ENCODE measurements at places on chromosomes 13 and 19. TPM values are rescaled to one million over a fixed set of nuclear protein-coding genes. Genes with fewer than 3 reads are reported as not detected.

Gene MCEMP1
- not detected for total RNA-seq

Gene INSR
- total RNA-seq: 15.7 TPM

Gene CD33
- total RNA-seq: not detected

Gene NAPSA
- total RNA-seq: 0.30 TPM

Gene FFAR2
- total RNA-seq: not detected

Gene BRD4
- total RNA-seq: 28.6 TPM

Gene FOXA3
- total RNA-seq: not detected

Gene ZNF665
- total RNA-seq: 3.3 TPM

Gene KL
- total RNA-seq: not detected

Gene GPR18
- total RNA-seq: not detected

Gene MAST1
- 0.28 TPM for total RNA-seq

Gene TGFBR3L
- total RNA-seq: 2.7 TPM

Gene CCDC70
- total RNA-seq: not detected

Gene ADM5
- total RNA-seq: 0.59 TPM

Gene AMER2
- total RNA-seq: not detected

Gene ICAM4
- total RNA-seq: 1.9 TPM

Gene STAP2
- 1.2 TPM for total RNA-seq

Gene PGLYRP2
- total RNA-seq: not detected

Gene PSG5
- total RNA-seq: 0.89 TPM

Gene BLOC1S3
- 7.4 TPM for total RNA-seq

Gene PSPN
- total RNA-seq: 1.4 TPM

Gene ZNF730
- 2.1 TPM for total RNA-seq

Gene TPTE2
- total RNA-seq: not detected

Gene PRSS57
- total RNA-seq: not detected

Gene FCAR
- not detected for total RNA-seq

Gene SHD
- total RNA-seq: not detected

Gene CPT1C
- 18.7 TPM for total RNA-seq

Gene MBD3L2B
- not detected for total RNA-seq

Gene NLRP5
- total RNA-seq: not detected

Gene PSG1
- total RNA-seq: not detected

Gene ZNF333
- total RNA-seq: 41.9 TPM

Gene NCAN
- total RNA-seq: not detected

Gene CATSPERD
- total RNA-seq: not detected

Gene FXYD3
- total RNA-seq: not detected

Data from smooth muscle cell of the umbilical artery (primary cell).